ENCODE measurements at places on chromosomes 16 and 17.

DNA sequence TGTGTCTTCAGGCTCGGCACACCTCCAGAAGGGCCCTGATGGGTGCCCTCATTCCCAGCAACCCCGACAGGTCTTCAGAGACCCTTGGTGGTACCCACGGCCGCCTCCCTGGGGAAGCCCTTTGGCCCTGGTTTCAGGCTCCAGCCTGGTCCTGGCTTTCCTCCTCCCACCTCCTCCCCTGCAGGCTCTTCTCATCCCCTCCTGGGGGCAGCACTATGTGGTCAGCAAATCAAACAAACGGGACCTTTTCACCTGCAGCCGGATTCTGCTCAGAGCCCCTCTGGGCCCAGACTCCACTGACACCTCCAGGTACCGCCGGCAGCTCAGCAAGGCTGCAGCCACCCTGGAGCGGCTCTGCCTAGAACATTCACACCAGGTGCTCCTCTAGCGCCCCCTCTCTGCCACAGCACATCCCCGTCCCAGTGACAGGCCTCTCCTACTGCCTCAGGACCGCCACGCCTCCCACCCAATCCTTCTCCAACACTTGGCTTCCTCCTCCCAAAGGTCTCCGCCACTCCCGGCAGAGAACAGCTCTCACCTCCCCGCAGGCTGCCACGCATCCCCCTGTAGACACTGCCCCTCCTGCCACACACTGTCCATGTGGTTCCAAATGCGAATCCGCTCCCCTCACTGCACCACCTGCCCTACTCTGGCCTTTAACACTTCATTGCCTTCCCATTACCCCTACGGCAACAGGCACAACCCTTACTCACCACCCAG lies 12.0 kb downstream of the CORO7 start:
- DNase-seq: peak; percentile 38

- DNase-seq: no peak
Observed at GRCh38 chr16:75099075-75099667, 17.4 kb downstream of the LDHD start.

- no peak for DNase-seq
Observed at GRCh38 chr16:17564856-17565255, 94.1 kb upstream of the XYLT1 start.

GRCh38 chr16:52912565-52913173 lies 140.0 kb downstream of the CHD9NB start:
- peak; percentile 17 for DNase-seq

GRCh38 chr17:16516594-16517051 lies 24.6 kb upstream of the LRRC75A start:
- no peak for DNase-seq

DNA sequence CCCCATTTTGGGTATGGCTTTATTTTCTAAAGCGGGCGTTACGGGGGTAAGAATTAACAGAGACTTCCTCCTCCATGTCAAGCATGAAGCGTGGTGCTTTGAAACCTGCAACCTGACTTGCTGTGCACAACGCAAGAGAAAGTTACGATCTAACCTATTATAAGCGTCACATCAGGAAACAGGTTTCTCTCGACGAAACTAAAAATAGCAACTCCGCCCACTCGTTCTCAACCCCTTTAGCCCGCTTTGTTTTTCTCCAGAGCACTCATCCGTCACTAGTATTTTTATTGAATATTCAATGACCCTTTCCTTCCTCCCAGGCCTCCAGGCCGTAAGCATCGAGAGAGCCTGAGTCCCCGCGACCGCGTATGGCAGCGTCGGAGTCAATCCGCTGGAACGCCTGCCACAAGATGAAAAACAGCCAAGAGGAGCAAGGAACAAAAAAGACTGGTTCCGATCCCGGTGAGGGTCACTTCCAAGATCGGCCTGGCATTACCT lies 555 bp downstream of the NUP88 start:
- peak; percentile 79 for DNase-seq

DNA sequence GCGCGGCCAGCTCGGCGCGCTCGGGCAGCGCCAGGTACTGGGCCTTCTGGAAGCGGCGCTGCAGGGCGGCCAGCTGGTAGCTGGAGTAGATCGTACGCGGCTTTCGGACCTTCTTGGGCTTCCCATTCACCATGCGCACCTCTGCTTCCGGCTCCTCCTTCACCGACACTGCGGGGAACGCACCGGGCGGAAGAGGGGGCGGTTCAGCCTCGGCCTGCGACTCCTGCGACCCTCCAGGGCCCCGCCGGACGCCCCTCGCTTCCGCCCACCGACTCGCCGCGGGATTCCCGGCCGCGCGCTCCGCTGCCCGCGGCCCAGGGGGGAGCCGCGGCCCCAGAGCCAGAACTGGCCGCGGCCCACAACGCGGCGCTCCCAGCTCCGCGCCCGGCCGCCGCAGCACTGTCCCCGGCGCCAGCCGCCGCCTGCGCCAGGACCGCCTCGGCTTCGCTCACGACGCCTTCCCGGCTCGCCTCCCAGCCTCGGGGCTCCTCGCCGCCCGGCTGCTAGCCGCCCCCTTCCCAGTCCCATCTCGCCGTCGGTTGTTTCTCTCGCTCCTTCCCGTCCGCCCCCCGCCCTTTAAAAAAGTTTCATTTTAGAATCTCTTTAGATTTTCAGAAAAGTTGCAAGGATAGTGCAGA lies 1.5 kb downstream of the DLX3 start:
- peak; percentile 32 for DNase-seq

DNA sequence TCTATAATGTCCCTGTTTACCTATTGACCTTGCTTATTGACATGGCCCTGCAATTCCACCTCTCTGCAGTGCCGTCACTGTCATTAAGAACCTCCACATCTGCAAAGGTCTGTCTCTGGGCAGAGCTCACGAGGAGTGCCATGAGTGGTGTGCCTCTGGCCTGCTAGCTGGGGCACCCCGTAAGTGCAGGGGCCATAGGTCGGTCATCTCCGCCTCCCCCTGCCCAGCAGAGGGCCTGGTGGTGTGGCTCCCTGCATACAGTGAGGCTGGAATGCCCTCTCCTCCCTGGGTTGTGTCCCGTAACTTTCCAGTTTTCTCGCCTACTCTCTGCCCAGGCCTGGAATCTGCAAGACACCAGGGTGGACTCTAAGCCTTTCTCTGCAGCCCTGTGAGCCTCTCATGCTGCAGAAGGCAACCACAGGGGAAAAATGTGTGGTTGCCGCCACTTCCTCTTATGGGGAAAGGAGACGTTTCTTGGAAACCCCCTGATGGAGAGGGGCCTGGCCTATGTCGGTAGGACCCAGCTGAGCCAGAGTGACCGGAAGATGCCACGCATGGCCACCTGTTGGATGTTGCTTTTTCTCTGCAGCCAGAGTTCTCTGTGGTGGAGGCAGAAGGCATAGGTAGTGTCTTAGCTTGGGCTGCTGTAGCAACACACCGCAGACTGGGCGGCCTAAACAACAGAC lies 2.7 kb upstream of the SNX20 start:
- DNase-seq: peak; percentile 59

DNA sequence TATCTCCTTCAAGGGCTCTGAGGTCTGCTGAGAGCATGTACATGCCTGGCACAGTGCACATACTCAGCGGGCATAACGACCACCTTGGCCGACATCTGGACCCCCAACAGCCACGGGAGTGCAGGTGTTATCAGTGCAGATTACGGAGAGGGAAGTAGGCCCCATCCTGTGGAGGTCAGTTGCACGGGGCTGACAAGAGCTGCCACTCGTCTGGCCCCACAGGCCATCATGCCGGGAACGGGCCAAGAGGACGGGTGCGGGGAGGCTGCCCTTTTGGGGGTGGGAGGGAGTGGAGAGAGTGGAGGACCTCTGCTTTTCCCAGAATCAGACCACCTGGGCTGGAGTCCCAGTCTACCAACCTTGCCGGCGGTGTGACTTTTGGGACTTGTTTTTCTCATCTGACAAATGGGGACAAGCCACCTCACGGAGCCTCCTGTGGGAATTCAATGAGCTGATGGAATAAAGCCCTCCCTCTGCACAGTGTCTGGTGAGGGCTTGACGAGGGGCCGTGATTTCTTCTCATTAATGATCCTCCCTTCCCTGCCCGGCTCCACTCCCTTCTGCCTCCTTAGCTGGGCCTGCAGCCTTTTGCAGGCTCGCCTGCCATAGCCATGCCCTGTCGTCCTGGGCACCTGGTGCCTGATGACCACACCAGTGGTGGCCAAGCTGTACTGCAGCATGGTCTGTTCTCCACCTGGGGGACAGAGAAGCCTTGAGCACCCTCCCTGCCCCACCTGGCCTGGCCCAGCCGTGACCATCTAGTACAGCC lies 4.6 kb downstream of the PRSS33 start:
- no peak for DNase-seq

GRCh38 chr17:57459286-57459915 lies 203.1 kb downstream of the MSI2 start:
- DNase-seq: peak; percentile 50

DNA sequence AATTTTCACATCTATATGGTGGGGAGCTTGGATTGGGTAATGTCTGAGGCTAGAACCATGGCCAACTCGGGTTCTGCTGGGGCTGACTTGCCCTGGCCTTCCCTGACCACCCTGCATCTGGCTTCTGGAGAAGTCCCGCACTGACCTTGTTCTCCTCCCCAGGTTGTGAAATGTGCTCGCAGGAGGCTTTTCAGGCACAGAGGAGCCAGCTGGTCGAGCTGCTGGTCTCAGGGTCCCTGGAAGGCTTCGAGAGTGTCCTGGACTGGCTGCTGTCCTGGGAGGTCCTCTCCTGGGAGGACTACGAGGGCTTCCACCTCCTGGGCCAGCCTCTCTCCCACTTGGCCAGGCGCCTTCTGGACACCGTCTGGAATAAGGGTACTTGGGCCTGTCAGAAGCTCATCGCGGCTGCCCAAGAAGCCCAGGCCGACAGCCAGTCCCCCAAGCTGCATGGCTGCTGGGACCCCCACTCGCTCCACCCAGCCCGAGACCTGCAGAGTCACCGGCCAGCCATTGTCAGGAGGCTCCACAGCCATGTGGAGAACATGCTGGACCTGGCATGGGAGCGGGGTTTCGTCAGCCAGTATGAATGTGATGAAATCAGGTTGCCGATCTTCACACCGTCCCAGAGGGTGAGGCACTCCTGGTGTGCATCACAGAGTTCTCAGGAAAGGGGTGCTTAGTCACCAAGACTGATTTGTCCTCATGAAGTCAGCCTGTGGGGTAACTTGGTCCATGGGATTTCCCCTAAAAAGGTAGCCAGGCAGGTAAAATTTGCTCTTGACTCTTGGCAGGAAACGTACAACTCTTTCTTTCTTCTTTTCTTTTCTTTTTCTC lies 6.1 kb downstream of the NOD2 start:
- DNase-seq: peak; percentile 82

GRCh38 chr16:12767897-12768296 lies 35.8 kb downstream of the CPPED1 start:
- no peak for DNase-seq

GRCh38 chr16:12304861-12305596 lies 328.5 kb downstream of the SNX29 start:
- DNase-seq: no peak

GRCh38 chr17:77510133-77510796 lies 369.5 kb downstream of the SEC14L1 start:
- no peak for DNase-seq

GRCh38 chr16:89658221-89658879 lies 714 bp downstream of the SPATA33 start:
- no peak for DNase-seq

DNA sequence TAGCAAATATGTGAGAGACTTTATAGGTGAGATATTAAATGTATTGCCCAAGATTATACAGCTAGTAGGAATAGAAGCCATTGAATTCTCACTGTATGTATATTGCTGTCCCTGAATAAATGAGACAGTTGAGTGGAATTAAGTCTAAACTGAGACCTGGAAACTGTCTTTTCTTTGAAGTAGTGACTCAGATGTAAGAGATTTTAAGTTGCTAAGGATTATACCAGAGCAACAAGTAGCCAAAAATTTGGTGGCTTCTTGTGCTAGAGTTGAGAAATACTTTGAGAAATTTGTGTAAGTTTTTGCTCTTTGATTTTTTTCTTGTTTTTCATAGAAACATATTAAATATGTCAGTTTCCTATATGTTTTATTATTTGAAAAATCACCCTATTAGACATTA lies 58.7 kb downstream of the TANC2 start:
- DNase-seq: no peak

- DNase-seq: no peak
Observed at GRCh38 chr17:49403514-49404289, 11.0 kb downstream of the PHB1 start.

- peak; percentile 60 for DNase-seq
Observed at GRCh38 chr17:1606352-1606985, 22.2 kb downstream of the SLC43A2 start.

DNA sequence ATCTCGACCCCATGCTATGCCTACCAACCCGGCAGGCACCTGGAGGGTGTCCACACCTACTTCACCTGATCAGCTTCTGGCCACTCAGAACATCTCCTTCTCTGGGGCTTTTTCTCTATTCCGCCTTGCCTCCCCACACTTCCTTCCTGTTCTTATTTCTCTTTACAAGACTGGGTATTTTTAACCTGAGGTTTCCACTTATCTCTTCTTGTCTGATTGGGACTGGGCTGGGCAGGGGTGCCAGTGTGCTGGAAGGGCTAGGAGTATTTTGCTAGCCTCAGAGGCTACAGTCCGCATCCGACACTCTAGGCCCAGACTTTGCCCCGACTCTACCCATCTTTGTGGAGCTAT lies 26.2 kb upstream of the ZNF652 start:
- peak; percentile 13 for DNase-seq

- no peak for DNase-seq
Observed at GRCh38 chr16:47712276-47713224, 251.4 kb downstream of the PHKB start.

DNA sequence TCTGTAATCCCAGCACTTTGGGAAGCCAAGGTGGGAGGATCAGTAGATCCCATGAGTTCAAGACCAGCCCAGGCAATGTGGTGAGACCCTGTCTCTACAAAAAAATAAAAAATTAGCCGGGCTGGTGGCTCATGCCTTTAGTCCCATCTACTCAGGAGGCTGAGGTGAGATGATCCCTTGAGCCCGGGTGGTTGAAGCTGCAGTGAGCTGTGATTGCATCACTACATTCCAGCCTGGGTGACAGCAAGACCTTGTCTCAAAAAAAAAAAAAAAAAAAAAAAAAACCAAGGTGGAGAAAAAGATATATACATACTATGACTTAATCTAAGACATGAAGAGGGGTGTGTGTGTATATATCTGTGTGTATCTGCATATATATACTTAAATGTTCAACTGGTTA lies 26.7 kb downstream of the BBS2 start:
- no peak for DNase-seq

DNA sequence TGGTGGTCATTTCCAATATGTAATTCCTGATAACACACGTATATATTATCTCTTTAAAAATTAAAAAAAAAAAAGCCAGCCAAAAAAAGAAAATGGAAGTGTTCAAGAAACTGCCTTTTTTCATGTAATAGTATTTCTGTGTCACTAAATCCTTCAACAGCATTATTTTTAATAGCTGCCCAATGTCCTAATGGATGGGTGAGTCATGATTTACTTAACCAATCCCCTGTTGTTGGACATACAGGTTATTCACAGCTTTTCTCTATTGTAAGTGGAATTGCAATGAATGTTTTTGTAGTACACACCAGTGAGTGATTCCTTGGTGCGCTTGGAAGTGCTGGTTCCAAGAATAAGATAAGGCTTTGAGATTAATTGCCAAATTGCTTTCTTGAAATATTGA lies 124.9 kb downstream of the WWOX start:
- DNase-seq: no peak

GRCh38 chr17:34437188-34437587 lies 74.2 kb upstream of the CCL1 start:
- DNase-seq: no peak

Measured in stimulated activated CD4-positive, alpha-beta T cell treated with anti-CD3 and anti-CD28 coated beads, Interleukin-4, amount 100 ng/mL, for 24 hours (primary cell).